Right renal pelvis (tissue), 4 donors: ENCODE measurements at places on chromosomes 5 and 9. TPM values are rescaled to one million over a fixed set of nuclear protein-coding genes. Genes with fewer than 3 reads are reported as not detected.

The MED10 gene
- polyA plus RNA-seq, result 44.1 TPM

DNA sequence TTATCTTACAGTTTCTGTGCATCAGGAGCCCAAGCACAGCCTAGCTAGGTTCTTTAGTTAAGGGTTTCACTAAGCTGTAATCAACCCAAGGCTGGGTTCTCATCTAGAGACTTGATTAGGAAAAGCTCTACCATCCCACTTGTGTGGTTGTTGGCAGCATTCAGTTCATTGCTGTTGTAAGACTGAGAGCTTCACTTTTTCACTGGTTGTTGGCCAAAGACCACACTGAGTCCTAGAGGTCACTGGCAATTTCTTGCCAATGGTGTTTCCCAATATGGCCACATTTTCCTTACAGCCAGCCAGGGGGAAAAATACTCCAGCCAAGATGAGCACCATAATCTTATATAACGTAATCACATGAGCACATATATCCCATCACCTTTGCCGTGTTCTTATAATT is 74.3 kb downstream of the SMIM15 start:
- DNase-seq, result no peak

DNA sequence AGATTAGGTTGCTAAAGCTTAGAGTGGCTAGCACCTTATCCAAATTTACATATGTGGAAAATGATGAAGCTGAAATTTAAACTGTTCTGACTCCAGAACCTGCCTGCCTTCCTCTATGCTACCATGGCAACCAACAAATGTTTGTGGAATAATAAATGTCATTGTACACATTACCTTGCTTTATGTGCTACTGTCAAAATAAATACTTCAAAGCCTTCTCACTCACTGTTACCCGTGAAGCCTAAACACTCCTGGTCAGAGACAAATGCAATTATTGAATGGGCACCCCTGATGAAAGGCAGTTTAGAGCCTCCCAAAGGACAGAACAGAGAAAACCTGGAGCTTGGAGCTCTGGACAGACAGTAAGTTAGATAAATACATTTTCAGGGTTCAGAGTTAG is 158.6 kb downstream of the FAM114A2 start:
- no peak for DNase-seq

GRCh38 chr5:95296291-95296690 is 11.4 kb upstream of the MCTP1 start:
- DNase-seq, result no peak

DNA sequence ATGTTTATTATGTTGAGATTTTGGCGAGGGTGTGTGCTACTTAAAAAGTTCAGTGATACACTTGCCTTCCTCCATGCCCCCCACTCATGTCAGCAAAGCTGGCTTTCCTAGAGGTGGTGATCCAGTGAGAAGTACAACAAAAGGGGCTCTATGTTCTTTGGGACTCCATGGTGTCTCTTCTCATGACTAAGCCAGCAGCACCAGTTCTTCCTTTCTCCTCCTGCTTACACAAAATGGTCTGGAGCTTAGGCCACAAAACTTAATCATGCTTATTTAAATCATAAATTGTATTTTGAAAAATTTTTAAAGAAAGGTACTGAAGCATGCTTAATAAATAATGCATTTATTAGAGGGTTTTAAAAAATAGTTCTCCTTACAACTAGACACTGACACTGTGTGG is 22.4 kb downstream of the MOCS2 start:
- DNase-seq, result no peak
